Stimulated activated CD4-positive, alpha-beta T cell treated with anti-CD3 and anti-CD28 coated beads, Interleukin-2, amount 100 ng/mL, for 48 hours (primary cell): ENCODE measurements at places on chromosomes 5 and 9.

DNA sequence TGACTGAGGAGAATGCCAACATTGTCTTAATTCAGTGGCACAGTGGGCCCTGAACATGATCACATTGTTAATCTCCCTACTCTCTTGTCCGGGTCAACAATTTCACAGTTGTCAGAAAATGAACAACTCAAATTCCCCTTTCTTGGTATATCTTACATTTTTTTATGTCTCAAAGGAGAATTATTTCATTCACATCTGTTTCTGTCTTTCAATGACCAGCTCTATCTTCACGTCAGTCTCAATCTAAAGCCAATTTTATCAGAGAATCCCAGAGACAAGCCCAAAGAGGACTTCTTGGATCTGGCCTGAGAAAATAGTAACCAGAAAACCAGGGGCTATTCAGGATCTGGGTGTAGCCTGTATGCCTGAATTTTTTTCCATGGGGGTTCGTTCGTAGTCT lies 477.5 kb downstream of the PDE4D start:
- no peak for DNase-seq

- no peak for DNase-seq
These were observed 166.4 kb downstream of the FAM170A start for GRCh38 chr5:119795768-119796167.

DNA sequence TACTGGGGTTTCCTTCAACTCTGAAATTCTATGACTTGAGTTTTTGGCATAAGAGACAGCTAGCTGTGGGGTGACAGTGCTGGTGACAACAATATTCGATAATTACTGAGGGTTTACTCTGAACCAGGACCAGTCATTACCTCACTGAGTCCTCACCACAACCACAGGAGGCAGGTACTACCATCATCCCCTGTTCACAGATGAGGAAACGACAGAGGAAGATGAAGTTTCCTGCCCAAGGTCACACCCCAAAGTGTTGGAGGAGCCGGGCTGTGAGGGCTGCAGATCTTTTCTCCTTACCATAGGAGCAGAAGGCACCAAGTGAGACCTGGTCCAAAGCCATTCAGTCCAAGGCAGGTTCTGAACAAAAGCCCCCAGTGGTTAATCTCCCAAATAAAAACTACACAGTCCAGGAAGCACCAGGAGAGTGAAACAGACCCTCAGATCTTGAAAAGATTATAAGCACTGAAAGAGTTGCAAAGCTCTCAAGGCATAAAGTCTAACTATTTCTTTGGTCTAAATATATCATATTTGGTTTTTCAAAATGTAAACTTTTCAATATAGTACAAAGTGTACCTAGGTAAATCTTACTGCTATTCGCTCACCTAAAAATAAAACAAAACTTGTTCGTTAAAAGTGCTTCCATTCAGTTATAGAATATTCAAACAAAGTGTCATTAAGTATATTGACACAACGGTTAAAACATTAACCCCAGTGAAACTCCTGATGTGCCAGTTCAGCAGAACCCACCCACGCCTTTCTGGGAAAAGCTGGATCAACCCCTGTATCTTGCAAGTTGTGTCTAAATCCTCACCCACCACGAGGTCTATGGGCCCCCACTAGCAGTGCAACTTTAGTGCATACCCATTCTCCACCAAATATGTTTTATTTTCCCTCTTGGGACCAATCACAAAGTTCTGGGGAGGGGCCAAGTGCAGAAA lies 82.6 kb upstream of the EQTN start:
- DNase-seq, result no peak

- DNase-seq, result no peak
These were observed 42.2 kb downstream of the LEAP2 start for GRCh38 chr5:132915681-132916080.

GRCh38 chr5:19577882-19578281 lies 410.1 kb downstream of the CDH18 start:
- DNase-seq, result no peak

- DNase-seq, result no peak
These were observed 75.2 kb upstream of the SSBP2 start for GRCh38 chr5:81826128-81826527.
